ENCODE measurements at places on chromosomes 16 and 17.

GRCh38 chr17:19370493-19370960 lies 7.8 kb upstream of the MAPK7 start:
- DNase-seq: peak; percentile 4

- no peak for DNase-seq
Measured at GRCh38 chr17:50288306-50288705, 14.0 kb downstream of the TMEM92 start.

DNA sequence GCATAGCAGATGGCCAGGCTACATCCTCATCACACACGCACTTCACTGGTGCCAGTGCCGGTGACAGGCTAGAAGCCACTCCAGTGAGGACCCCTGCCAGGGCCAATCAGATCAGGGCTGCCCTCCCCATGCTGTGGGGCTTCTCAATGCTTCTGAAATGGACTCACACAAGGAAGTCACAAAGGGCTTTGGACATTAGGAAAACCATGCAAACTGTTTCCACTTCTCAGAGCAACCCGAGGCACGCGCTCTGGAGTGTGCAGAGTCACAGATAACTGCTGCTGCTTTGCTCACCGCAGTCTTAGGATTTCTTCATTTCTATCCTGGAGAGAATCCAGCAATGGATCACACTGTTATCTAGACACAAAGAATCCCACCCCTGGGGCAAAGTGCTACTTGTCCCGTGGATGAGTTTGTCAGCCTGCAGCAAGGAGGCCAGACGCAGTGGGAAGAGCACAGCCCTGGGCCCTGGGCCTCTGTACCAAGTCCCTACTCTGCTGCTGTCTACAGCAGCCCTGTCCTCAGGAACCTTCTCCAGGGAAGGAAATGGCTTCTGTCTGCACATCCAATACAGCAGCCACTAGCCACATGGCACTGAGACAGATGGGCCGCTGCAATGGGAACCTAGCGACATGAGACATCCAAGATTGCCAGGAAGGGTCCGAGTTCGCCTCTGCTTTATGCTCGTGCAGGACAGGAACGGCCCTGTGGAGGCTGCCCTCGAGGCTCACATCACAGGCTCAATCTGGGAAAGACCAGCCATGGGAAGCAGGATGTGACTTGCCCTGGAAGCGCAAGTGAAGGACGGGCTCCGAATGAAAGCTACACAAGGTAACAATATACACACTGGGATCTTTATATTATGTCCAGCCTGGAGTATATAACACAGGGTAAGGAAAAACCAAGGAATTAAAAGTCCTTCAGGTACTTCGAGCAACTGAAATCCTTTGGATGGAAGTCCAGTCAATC lies 169.3 kb downstream of the ZFHX3 start:
- DNase-seq: no peak

DNA sequence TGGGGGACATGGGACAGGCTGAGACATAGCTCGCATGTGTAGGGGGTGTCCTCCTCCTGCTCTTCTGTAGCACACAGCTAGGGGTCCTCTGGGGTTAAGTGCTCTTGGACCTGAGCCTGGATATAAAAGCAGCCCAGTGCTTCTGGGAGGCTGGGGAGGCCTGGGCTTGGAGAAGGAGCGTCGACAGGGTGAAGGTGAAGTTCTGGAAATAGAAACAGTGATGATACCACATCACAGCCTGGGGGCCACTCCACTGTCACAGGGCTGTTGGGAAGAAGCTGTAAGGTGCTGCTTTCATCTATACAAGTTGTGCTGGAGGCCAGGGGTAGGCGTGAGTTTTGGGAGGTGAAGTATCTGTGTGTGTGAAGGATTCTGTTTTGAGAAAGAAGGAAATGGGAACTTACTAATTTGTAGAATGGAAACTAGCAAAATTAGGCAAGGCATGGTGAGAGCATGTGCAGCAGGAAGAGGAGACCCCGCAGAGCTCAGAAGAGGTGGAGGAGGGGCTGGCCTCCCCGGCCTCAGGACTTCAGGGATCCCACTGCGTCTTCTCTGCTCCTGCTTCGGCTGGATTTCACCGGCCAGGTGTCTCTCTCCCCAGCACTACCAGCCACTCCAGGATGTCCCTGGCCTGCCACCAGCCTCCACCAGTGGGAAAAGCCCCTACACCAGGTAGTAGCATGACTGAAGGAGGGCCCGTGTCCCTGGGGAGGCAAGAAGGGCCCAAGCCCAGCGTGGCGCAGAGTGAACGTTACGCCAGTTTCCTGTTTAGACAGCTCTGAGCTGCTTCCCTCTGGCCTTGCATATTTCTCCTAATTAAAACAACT lies 19.4 kb downstream of the PLCG2 start:
- DNase-seq: no peak

DNA sequence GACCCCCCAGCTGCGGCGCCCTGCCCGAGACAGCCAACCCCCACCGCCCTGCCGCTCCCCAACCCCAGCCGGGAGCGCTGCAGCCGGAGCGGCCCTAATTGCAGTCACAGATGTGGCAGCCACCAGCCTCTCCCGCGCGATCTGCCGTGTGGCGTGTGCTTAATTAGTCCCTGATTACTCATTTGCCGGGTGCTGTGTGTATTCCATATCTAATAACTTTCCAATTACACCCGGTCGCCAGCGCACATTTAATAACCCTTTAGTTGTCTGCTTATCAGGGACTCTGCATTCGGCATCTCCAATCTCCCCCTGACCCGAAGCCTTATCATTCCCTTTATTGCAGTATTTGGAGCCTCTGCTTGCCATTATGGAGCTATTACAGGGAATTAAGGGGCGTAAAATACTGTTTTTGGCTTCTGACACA lies 236.7 kb upstream of the CIBAR2 start:
- no peak for DNase-seq

GRCh38 chr17:10842658-10843057 lies 4.8 kb upstream of the PIRT start:
- no peak for DNase-seq

- DNase-seq: no peak
Measured at GRCh38 chr16:23953476-23953875, 117.7 kb downstream of the PRKCB start.

DNA sequence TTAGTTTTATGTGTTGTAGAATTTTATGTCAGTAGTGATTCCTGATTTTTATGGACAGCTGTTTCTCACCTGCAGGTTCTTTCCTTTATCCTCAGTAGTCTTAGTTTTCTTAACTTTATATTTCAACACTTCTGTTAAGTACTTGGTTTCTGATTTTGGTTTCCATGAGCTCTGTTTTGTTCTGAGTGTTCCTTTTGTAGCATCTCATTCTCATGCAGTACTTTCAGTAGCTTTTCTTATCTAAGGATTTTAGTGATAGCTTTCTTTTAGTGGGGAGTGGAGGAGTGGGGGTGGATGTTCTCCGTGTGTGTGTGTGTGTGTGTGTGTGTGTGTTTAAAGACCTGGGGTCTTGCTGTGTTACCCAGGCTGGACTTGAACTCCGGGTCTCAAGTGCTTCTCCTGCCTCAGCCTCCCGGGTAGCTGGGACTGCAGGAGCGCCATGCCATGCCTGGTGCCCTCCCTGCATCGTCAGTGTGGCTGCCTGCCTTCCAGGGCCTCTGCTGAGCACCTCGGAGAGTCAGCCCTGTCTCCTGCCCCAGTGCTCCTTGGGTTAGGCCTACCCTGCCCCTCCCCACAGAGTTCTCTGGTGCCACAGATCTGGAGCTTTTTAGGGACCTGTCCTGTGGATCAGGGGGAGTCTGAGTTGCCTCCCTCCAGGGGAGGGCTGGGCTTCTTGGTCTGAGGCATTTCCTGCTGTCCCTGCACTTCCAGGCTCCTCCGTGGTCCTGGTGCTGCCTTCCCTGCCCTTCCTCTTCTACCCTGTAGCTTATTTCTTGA lies 4.3 kb upstream of the ZNF750 start:
- DNase-seq: no peak

DNA sequence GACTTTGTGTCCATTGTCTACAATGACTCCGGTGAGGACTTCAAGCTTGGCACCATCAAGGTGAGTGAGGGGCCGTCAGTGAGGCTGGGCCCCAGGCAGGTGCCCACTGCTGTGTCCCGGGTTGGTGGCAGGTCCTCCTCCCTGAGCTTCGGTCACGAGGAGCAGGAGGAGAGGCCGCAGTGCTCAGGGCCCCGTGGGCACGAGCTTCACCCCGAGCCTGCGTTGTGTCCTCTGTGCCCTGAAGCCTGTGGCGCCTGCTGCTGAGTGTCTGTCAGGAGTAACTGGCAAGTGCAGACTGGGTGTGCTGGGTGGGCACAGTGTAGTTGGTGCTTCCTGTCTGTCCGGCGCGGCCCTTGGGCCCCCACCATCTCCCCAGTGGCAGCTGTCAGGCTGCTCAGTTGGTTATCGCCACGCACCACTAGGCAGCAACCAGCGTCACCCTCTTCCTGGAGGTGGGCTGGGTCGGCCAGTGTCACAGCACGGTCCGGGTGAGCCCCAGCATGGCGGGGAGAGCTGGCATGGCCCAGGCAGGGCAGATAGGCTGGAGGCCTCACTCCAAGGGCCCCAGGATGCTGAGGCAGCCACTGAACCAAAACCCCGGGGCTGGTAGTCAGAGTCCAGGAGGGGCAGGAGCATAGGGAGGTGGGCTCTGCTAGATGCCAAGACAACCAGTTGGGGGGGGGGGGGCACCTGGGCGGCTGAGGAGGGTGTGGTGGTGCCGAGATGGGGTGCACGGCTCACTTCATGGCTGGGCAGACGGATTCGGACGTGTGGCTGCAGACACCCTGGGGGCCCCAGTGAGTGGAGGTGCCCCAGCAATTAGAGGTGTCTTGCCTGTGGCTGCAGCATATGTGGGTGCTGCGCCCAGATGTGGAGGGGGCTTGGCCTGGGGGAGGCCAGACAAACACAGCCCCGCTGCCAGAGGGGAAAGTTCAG lies 39.3 kb downstream of the TSC2 start:
- DNase-seq: no peak

DNA sequence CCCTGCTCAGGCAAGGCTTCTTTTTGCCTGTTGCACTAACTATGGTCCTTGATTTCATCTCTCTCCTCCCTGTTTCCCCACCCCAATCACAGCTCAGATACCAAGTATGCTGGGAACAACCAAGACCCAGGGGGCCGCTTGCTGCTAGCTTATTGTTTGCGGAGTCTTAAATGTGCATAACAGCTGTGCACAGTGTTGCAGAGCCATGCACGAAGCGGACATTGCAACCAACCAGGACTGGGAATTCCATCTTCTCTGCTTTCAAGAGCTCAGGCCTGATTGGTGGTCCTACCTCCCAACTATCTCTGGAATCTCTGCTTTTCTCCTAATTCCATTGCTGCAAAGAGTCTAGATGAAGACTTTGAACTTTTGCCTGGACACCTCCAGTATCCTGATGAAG lies 281.3 kb upstream of the TNRC6C start:
- DNase-seq: no peak

DNA sequence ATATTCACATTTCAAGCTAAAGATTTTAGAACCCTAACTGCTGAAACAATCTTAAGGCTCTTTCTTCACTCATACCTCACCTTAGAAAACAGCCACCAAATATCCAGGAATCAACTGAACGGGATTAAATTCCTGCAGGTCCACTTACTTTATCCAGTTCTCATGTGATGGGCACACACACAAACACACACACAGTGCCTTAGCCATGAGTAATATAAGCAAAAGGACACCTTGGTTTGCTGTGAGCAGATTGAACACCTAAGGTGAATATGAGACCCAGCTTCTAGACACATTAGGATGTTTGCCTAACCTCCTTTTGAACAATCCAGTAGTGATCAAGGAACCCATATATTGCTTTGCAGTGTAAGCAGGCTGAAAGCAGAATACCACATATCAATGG lies 81.5 kb downstream of the TUBD1 start:
- no peak for DNase-seq

- DNase-seq: no peak
Measured at GRCh38 chr17:33976831-33977230, 278.3 kb upstream of the CCL2 start.

DNA sequence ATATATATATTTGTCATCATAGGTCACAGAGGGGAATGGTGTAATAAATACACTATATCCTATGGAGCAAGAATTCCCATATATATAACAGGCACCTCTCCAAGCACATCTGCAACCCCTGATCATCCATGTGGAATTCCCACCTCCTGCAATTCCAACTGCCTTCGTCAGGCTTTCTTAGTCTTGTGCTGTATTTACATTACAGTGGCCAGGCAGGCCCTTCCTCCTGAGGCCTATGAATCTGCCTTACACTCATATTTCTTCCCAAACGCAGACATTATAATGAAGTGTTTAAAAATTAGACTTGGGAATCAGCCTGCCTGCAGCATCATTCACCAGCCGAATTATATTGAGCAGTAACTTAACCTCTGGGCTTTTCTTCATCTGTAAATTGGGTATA lies 19.3 kb upstream of the DNAH9 start:
- no peak for DNase-seq

Measured in RCC 7860 (cell line).